ENCODE measurements at places on chromosomes 3 and 15.

GRCh38 chr15:69830876-69831275, 266.8 kb downstream of the TLE3 start:
- DNase-seq = no peak

GRCh38 chr15:64191971-64192830, 29.4 kb upstream of the PPIB start:
- DNase-seq = no peak

DNA sequence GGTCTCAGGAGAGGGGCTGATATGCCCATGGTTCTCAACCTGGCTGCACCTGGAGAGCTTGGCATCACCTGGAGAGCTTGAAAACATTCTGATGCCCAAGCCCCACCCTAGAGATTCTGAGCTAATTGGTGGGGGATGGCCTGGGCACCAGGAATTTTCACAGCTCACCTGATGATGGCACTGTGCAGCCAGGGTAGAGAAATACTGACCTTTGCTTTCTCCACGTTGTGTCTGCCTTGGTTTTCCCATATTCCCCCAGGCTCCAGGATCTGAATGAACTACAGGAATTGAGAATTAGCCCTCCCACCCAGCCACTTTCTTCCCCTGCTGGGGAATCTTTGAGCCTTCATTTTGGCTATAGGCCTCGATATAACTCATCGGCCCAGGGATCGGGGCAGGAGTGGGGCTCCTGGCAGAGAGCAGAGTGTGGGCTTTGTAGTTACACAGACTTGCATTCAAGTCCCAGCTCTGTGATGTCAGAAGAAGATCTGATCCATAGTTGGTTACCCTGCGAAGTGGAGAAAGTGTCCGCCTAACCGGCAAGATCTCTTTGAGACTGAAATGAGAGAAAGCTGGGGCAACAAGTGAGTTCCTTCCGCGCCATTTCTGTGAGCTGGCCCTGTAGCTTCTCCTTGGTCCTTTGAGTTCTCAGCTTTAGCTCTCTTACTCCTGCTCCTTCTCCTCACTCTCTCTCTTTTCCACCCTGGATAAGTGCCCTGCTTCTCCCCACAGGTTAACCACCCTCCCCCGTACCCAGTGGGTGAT, 33.1 kb upstream of the UBE2Q2 start:
- DNase-seq = no peak

DNA sequence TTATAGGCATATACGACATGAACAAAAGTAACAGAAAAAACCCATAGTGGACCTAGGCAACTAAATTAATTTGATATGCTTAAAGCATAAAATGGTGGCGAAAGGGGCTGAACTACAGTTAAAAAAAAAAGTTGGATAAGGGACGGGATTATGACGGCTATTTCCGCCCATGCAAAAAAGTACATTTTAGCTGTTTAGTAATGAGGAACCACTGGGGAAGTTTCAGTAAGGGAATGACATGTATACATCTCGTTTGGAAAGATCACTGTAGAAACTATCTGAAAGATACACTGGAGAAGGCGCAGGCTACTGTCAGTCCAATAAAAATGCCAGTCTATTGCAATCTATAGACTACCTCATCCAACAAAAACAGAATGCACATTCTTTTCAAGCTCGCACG, 65.6 kb downstream of the ZNF148 start:
- no peak for DNase-seq

DNA sequence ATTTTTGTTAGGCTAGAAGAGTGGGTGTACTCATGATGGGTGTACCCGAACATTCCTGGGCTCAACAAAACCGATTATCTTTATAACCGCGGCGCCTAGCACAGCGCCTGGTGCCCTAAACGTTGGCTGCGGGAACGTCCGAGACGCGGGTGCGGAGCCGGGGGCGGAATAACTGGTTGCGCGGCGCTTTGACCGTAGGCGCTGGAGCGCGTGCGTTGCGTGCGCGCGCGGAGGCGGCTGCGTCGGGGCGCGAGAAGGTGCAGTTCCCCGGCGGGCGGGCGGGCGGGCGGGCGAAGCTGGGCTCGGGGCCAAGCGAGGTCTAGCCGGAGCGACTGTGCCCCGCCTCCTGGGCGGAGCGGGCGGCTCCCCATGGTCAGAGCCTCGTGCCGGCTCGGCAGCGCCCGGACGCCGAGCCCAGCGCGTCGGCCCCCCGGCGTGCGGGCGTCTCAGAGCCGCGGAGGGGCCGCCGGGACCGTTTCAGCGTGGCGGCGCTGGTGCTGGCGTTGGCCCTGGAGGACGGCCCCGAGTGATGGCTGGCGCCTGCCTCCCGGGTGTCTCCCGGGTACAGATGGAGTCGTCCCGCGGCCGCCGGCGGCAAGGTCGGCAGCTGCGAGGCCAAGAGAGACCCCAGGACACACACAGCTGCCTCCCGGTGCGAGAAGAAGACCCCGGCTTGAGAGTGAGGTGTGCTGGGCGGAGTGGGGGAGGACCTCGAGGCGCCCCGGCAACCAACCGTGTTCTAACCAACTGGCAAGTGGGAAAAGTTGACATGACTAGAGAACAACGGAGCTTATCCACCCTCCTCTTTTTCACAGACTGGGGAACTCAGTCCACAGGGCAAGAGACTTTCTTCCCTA, at the start of gene PLAAT1:
PLAAT1 (plus strand) TSS at position 373 of the 857 bp plus-strand sequence. CDS start 14,429 bp downstream, outside the sequence.
- no peak for DNase-seq

- no peak for DNase-seq
Observed at GRCh38 chr3:58041182-58041825, 33.1 kb downstream of the FLNB start.

DNA sequence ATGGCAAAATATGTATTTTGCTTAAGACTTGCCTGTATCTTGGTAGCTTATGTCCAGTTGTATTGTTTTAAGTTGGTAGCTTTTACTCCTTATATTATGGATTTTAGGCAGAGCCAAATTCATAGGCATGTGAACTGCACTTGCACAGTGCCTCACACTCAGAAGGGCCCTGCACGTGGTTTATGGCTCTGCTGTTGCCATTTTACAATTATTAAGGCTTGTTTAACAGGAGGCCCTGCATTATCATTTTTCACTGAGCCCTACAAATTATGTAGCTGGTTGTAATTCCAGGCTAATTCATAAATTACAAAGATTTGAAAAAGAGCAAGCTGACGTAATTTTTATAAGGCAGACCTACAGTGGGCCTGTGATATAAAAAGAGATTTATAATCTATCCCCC, 537.6 kb upstream of the UBE2E2 start:
- DNase-seq = no peak

- DNase-seq = no peak
Observed at GRCh38 chr3:51269466-51269865, 115.6 kb upstream of the MANF start.

- DNase-seq = no peak
Observed at GRCh38 chr15:66956672-66957430, 108.6 kb upstream of the SMAD3 start.

DNA sequence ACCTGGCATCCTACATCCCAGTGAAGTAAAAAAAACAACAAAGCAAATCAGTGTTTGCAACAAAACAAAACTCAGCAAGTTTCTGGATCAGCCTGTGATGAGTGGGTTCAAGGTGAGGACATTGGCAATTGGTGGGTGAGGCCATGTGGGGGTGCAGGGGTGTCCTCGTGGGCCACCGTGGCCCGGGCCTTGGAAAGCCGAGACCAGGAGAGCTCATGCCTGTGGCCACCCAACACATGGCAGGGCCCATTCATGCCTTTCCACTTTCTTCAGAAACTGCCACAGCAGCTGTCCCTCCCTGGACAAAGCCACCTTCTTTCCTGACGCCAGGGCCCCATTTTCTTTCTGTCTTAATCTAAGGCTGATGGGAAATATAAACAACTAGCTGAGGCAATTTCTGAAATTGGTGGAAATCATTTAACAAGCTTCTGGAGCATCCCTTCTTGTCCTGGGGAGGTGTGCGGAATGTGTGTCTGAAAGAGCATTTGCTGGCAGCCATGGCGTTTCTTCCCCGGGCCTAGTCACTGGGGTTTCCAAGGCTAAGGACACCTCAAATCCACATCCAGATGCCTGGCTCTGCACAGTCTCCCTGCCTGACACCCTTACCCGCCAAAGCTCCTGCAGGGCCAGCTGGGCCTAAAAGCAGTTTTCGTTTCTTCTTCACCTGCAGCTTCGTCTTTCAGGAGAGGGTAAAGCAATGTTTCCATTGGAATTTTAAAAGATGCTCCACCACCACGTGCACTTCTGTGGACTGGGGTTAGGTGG, 34.1 kb upstream of the SFMBT1 start:
- no peak for DNase-seq

DNA sequence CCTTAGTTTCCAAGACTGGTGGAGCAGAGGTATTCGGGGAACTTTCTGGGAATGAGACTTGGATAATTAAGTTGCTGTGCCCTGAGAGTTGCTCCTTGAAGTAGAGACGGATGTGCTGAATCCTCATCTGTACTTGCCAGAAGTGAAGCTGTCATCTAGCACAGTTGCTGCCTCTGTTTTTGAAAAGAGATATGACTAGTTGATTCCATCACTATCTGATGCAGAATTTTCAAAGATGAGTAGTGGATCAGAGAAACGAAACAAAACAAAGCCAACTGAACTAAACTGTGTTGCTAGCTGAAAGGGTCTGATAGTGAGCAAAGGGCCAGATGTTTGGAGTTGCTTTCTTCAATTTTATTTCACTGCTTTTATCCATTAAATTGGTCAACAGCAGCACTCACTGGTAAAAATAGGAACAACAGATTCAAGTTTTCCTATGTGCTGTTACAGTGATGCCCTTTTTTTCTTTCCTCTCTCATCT, 52.7 kb downstream of the MITF start:
- no peak for DNase-seq

DNA sequence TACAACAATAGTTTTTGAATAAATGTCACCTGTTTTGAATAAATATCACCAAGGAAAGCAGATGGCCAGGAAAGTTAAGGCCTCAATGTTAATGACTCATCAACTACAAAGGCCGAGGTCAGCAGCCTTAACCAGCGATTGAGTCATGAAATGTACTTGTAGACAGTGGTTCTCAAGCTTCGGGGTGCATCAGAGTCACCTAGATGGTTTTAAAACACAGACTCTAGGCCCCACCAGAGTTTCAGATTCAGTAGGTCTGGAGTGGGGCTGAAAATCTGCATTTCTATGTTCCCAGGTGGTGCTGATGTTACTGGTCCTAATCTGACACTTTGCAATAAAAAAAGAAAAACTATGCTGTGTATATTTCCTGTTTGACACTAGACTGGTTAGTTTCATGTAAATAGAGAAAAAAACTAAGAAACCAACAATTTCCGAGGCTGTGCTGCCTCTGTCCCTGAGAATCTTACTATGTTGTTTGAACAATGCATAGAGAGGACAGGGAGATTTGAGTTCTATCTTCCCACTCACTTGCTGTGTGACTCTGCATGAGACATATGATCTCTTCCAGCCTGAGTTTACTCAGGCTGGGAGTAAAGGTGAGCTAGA, 9.8 kb downstream of the RAB27A start:
- peak; percentile 36 for DNase-seq

DNA sequence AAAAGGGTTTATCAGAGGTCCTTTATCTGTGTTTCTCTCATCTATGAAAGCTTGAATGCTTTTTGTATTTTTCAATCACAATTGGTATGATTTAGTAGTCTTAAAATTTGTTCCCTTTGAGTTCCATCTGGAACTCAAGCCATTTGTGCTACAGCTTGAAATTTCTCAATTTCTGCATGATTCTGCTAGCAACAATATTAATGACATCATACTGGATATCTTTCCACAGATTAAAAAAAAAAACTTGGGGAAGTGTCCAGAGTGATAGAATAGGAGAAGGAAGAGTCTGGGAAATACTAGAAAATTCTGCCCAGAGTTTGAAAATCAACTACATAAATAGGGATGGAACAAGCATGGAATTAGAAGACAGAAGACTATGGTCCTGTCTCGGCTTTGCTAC, 9.3 kb upstream of the FBN1 start:
- DNase-seq = no peak

DNA sequence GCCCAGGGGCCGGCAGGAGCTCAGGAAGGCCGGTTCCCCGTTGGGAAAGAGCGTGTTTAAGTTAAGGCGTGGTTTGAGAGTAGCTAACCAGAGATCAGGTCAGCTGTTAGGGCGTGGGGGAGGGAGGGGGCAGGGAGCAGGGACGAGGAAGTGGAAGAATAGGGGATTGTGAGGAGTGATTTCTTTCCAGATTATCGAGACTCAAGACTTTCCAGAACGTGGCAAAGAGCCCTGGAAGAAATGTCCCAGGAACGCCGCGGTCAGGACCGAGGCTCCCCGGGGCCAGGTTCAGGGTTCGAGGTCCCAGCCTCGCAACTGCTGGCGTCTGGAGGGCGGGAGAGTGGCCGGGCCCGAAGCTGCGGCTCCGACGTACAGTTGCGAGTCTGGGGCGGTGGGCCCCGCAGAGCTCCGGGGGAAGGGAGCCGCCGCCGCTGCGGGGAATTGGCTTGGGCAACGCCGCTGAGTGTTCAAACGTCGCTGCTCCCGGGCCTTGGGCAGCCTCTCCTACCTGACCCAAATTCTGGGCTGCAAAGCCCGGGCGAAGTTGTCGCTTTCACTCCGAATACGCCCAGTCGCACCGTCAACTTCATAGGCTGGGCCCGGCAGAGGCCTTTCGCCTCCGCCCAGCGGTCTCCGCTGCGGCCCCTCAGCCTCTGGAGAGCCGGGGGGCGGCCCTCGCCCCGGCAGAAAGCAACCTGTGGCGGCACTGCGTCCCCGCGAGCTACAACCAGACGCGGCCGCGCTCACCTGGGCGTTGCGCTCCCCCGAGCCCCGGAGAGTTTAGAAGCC, 9.5 kb downstream of the ISL2 start:
- no peak for DNase-seq

DNA sequence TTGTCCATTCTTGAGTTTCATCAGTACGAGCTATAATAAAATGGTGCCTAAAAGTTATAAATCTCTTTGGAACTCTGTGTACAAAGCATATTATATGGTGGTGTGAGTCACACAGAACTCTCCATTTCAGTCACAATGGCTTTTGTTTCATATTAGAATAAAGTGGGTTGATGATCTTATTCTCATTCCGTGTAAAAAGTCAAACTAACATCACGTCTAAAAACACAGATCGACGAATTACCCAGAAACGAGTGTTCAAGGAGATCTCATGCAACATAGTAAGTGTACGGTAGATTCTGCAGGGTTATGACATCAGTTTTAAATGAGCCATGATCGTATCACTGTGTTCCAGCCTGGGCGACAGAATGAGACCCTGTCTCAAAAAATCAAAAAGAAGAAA, 122.4 kb downstream of the FOXP1 start:
- no peak for DNase-seq

GRCh38 chr3:184795522-184796190, 16.3 kb upstream of the VPS8 start:
- no peak for DNase-seq
